ENCODE measurements at places on chromosomes 16 and 17. TPM values are rescaled to one million over a fixed set of nuclear protein-coding genes. Genes with fewer than 3 reads are reported as not detected.

RSAD1 gene
- total RNA-seq, result 35.8 TPM

HSD17B1 gene
- total RNA-seq, result 3.3 TPM

MYH2 gene
- not detected for total RNA-seq

GRCh38 chr16:60655514-60656153 lies 1380.6 kb downstream of the CDH8 start:
- no peak for DNase-seq
- H3K4me1 ChIP-seq, result no peaks in the 10 kb centered on the region
- H3K27me3 ChIP-seq, result no peaks in the 10 kb centered on the region
- no peaks in the 10 kb centered on the region for H3K36me3 ChIP-seq
- H3K27ac ChIP-seq, result no peak overlapping the region

DNA sequence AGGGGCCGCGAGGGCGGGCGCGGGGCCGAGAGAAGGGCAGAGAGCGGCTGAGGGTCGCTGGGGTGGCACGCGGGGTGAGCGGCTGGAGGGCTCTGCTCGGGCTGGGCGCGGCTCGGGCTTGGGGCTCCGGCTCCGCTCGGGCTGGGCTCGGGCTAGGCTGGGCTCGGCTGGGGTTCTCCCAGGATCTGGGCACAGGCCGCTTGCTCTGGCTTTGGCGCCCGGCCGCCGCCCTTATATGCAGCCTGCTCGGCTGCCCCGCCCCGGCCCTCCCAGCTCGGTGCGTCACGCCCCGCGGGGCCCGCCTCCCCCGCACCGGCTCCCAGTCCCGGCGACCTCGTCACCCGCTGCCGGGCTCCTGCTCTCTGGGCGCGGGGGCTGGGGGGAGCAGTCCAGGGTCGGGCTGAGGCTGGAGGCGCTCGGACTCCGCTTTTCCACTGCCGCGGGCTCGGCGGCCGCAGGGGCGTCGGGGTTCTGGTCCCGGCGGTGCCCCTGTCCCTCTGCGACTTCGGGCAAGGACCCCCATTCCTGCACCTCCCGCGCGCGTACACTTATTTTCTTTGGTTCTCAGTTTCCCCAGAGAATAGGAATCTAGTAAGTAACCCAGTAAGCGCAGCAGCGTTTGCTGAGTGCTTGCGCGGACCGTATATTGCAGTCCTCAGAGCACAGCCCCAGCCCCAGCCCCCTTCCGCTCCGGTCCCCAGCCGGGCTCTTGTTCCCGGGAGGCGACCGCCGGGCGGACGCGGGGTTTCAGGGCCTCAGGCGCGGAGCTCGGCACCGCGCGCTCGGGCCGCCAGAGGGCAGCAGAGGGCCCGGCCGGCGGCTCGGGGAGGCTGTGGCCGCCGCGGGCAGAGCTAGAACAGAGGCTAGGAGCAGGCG lies at the start of gene RASD1:
TSS of gene RASD1 (minus strand) at position 207 of the 876 bp plus-strand sequence. CDS start 214 bp downstream, outside the sequence.
- no peak within 1 kb of the TSS for H3K27ac ChIP-seq
- peak within 1 kb of the TSS; percentile 77 for H3K4me3 ChIP-seq
- H3K36me3 ChIP-seq, result peaks cover 10% of the 10 kb centered on the region
- H3K4me1 ChIP-seq, result no peaks in the 10 kb centered on the region

GRCh38 chr17:33680472-33680871 lies 387.4 kb upstream of the ASIC2 start:
- DNase-seq, result no peak
- H3K4me1 ChIP-seq, result no peaks in the 10 kb centered on the region
- H3K27me3 ChIP-seq, result no peaks in the 10 kb centered on the region
- no peak overlapping the region for H3K4me3 ChIP-seq
- no peaks in the 10 kb centered on the region for H3K36me3 ChIP-seq

DNA sequence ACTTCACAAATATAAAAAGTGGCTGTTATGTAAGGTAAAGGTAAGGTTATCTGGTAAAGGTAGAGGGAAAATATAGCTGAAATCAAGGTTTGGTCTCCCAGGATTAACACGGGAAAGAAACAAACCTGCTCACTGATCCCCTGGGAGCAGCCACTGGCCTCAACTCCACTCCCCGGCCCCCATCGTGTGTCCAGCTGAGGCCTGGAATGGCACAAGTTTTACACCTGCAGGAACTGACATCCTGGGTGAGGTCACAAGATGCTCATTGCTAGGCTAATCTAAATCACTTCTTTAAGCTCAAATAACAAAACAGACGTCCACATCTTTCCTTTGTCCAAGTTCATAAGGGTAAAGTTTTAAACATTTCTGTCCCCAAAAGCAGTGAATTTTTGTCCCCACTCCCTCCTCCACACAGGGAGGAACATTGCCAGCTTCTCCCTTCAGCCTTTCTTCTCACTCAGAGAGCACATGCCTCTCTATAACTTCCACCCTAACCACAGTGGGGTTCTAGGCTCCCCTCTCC lies 46.3 kb downstream of the ERN1 start:
- H3K4me3 ChIP-seq, result no peak overlapping the region
- H3K36me3 ChIP-seq, result peaks cover 6% of the 10 kb centered on the region
- peaks cover 2% of the 10 kb centered on the region for H3K4me1 ChIP-seq
- H3K27ac ChIP-seq, result no peak overlapping the region
- peak; percentile 70 for DNase-seq

DNA sequence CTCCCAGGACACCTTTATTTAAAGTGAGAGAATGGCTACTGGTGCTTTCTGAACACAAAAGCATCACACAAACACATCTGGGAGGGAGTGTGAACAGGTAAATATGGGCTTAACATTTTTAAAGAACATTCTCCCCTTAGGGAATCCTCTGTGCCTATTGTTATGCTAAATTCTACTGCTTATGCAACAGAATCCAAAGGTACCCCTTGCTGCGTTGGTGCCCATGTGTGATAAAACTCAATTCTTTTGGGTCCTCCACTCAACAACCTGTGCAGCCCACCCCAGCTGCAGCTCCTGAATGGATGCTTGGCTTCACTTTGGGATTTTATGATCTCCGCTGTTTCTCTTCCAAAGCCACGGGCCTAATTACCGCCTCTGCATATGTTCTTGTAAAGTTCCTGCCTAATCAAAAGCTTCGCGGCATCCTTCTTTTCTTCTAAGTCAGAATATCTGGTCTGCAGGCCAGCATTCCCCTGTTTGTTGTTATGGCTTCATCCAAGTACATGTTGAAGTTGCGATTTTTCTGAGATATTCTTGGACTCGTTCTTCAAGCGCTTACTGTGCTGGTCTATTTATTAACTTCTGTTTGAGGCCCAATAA lies 23.9 kb downstream of the RHBDL3 start:
- H3K36me3 ChIP-seq, result no peaks in the 10 kb centered on the region
- H3K4me1 ChIP-seq, result peaks cover 17% of the 10 kb centered on the region
- H3K27ac ChIP-seq, result no peak overlapping the region
- DNase-seq, result peak; percentile 91
- no peaks in the 10 kb centered on the region for H3K27me3 ChIP-seq
- no peak overlapping the region for H3K4me3 ChIP-seq

DNA sequence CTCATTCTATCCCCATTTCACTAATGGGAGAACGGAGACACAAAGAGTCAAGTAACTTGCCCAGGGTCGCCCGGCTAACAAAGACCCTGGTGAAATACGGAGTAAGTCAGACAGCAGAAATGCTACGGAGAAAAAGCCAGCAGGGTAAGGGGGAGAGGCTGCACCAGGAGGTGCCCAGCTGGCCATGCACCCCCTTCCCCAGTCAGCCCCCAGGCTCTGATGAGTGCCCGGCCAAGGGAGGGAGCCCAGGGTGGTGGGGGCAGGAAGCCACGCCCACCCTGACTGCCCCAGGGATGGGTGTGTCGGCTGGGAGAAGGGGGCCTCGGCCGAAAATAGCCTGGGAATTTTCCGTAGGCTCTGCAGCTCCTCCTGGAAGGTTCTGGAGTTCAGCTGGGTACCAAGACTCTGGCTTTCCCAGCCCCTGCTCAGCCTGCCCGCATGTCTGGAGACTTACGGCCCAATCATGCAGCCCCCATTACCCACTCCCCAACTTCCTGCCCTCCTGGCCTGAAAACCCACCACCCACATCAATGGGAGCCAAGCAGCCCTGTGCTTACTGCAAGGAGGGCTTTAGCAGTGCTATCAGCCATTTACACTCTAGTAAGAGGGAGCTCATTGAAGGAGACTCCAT lies 4.2 kb downstream of the CARHSP1 start:
- no peaks in the 10 kb centered on the region for H3K27me3 ChIP-seq
- H3K4me1 ChIP-seq, result peaks cover 26% of the 10 kb centered on the region
- no peak overlapping the region for H3K4me3 ChIP-seq
- H3K36me3 ChIP-seq, result peaks cover 41% of the 10 kb centered on the region
- DNase-seq, result no peak
- peak overlapping the region; percentile 67 for H3K27ac ChIP-seq

- H3K4me1 ChIP-seq, result no peaks in the 10 kb centered on the region
- H3K36me3 ChIP-seq, result peaks cover 60% of the 10 kb centered on the region
- H3K27ac ChIP-seq, result no peak overlapping the region
- no peaks in the 10 kb centered on the region for H3K27me3 ChIP-seq
These were observed 32.6 kb downstream of the KLHDC4 start for GRCh38 chr16:87733190-87733589.

DNA sequence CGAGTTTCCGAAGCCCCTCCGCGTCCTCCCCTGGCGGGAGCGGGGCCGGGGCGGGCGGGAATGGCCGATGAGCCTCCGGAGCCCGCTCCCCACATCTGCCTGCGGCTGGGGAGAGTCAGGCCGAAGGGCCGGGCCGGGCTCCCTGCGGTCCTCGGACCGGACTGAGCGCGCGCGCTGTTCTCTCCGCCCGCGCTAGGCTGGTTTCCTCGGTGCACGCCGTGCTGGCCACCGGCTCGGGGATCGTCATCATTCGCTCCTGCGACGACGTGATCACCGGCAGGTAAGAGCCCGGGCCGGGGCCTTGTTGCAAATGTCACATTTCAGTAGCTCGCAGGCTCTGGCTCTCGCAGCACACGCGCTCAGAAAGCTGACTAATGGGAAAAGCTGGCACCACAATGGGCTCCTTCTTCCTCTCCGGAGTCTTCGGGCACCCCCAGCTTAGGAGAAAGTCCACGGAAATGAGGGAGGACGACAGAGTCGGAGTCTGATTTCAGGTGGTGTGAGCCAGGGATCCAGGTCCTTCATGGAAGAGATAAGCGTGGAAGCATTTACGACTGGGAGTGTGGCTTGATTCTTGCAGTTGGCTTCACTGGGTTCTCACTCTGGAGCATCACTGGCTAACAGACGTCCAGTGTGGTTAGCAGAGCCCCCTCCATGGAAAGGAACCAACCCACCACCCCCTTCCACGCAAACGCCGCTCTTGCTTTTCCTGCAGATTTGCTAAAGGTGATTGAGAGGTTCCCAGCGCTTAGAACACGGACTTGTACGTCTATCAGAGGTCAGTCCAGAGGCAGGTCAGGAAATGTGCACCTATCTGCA lies 715 bp downstream of the TLCD3A start:
- peaks cover 7% of the 10 kb centered on the region for H3K27me3 ChIP-seq
- H3K4me3 ChIP-seq, result peak overlapping the region; percentile 86
- H3K36me3 ChIP-seq, result peaks cover 33% of the 10 kb centered on the region

All from endodermal cell (in vitro differentiated cells).